Astrocyte (in vitro differentiated cells and primary cell): ENCODE measurements at places on chromosomes 4 and X.

DNA sequence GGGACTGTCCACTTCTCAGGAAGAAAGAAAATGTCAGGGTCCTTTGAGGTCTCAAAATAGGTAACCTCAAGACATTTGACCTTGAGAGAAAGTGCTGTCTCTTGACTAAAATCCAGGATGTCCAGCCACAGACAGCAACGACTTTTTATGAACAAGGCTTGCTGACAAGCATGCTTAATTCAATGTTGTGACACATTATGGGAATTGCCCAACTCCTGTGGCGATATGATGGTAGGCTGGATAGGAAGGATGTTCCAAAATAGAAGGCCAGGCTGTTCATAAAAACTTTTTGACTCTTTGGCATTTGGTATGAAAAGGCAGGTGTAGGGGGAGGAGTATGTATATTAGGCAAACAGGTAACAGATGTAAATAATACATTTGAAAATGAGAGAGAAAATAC lies 50.8 kb upstream of the EDNRA start:
- H3K36me3 ChIP-seq = no peaks in the 10 kb centered on the region
- no peaks in the 10 kb centered on the region for H3K27me3 ChIP-seq
- DNase-seq = no peak
- H3K27ac ChIP-seq = no peak overlapping the region
- H3K4me3 ChIP-seq = no peak overlapping the region

DNA sequence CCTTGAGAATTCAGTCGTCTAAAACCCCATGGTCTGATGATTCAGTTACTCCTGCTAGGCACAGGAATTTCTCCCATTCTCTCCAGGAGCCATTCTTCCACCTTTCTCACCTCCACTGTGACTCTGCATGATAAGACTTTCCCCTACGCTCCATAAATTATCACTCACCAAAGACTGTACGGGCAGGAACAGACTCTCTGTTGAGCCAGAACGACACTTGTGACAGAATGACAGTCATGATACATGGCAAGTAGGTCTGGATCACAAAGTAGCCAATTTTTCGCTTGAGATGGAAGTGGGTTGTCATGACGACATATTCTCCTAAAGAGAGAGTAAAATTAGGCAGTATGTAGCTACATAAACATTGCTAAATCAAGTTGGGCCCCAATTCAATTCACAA lies 59.1 kb upstream of the MAGEA10 start:
- no peak overlapping the region for H3K4me3 ChIP-seq
- H3K27me3 ChIP-seq = no peaks in the 10 kb centered on the region
- no peak overlapping the region for H3K27ac ChIP-seq
- no peak for DNase-seq
- H3K4me1 ChIP-seq = no peaks in the 10 kb centered on the region

- H3K27ac ChIP-seq = no peak overlapping the region
- no peak for DNase-seq
- H3K27me3 ChIP-seq = peaks cover 41% of the 10 kb centered on the region
- no peaks in the 10 kb centered on the region for H3K36me3 ChIP-seq
Measured at GRCh38 chr4:54090804-54091623, 8.9 kb upstream of the GSX2 start.

GRCh38 chr4:153530284-153530999 lies 64.3 kb downstream of the TMEM131L start:
- no peak overlapping the region for H3K27ac ChIP-seq
- no peaks in the 10 kb centered on the region for H3K4me1 ChIP-seq
- no peak overlapping the region for H3K4me3 ChIP-seq
- no peak for DNase-seq
- no peaks in the 10 kb centered on the region for H3K36me3 ChIP-seq
- H3K27me3 ChIP-seq = no peaks in the 10 kb centered on the region

- H3K4me3 ChIP-seq = no peak overlapping the region
- no peaks in the 10 kb centered on the region for H3K36me3 ChIP-seq
- H3K4me1 ChIP-seq = no peaks in the 10 kb centered on the region
- no peak for DNase-seq
- no peaks in the 10 kb centered on the region for H3K27me3 ChIP-seq
- no peak overlapping the region for H3K27ac ChIP-seq
Measured at GRCh38 chr4:2177443-2178093, 64.4 kb downstream of the HAUS3 start.

DNA sequence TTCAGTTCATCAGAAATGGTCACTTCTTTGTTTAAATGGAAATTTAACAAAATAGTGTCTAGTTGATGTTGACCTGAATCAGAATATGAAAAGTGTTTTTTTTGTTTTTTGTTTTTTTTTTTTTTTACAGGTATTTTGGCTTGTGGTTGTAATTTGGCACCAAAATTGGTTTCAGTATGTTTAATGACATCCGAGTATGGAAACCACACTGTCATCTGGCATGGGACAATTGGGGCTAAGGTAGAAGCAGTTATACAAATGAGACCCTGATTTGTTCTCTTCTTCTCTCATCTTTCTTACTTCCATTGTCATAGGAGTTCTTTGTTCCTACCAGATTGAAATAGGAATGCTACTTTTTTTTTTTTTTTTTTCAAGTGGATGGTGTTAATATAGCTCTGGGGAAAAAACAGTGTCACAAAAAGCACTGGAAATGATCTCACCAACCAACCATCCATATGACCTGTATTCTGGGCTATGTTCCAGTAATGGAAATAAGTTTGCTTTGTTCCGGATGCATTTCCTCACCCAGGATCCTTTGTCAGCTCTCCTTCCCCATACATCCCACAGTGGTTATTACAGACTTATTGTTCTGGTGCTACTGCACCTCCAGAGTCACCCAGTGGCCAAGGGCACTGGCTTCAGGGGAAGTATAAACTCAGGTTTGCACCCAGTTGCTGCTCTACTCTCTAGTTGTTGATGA lies 95.8 kb downstream of the ATXN3L start:
- no peak overlapping the region for H3K4me3 ChIP-seq
- peak overlapping the region; percentile 79 for H3K27ac ChIP-seq
- H3K36me3 ChIP-seq = no peaks in the 10 kb centered on the region
- peaks cover 22% of the 10 kb centered on the region for H3K4me1 ChIP-seq
- DNase-seq = peak; percentile 92

DNA sequence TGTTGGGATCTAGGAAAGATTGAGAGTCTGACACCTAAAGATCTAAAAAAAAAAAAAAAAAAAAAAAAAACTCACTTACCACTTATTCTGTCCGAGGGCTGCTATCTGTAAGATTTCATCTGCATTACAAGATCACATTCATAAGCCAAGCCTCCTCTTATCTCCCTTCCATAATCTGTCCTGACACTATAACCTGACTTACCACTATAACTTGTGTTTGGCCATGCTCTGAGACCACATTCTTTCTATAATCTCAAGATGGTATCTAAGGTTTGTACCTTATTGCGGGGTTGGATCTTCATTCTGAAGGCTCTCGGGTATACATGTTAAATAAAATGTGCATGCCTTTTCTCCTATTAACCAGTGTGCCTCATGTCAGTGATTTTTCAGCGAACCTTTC lies 144.4 kb downstream of the MAGEB17 start:
- no peak for DNase-seq
- no peaks in the 10 kb centered on the region for H3K4me1 ChIP-seq
- H3K36me3 ChIP-seq = no peaks in the 10 kb centered on the region
- H3K27me3 ChIP-seq = no peaks in the 10 kb centered on the region

DNA sequence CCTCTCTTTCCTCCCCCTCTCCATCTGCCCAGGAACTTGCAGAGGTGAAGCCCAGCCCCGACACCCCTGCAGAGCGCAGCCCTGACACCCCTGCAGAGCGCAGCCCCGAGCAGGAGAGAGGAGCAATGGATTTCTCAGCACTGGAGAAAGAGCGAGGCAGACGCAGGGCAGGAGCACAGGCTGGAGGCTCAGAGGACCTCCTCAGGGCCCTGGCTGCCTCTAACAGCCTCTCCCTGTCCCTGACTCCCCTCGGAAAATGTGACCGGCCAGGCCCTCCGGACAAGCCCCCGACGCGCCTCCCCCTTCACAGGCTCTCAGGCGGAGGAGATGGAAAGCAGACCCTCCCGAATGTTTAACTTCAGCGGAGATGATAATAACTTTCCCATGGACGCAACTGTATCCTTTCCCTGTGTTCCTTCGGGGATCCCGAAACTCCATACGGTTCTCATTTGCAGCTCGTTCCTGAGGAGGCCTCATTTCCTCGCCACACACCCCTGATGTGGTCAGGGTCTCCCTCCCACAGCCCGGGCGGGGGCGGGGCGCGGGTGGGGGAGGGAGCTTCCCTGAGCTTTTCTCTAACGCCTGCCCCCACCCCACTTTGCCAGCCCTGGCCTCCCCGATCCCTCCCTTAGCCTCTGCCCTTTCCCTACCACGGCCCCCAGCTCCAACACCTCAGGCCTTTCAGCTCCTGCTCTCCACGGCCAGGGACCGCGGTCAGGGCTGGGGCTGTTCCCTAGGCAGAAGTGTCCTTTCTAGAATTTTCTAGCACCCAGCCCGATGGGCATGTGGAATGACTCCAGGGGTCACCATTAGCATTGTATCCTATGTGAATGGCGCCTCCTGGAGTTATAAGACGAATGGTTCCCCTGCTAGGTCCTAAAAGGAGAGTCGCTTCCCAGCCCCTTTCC lies 201.1 kb upstream of the BCOR start:
- no peak for DNase-seq
- no peaks in the 10 kb centered on the region for H3K27me3 ChIP-seq
- H3K27ac ChIP-seq = no peak overlapping the region
- H3K4me3 ChIP-seq = no peak overlapping the region
- no peaks in the 10 kb centered on the region for H3K4me1 ChIP-seq

DNA sequence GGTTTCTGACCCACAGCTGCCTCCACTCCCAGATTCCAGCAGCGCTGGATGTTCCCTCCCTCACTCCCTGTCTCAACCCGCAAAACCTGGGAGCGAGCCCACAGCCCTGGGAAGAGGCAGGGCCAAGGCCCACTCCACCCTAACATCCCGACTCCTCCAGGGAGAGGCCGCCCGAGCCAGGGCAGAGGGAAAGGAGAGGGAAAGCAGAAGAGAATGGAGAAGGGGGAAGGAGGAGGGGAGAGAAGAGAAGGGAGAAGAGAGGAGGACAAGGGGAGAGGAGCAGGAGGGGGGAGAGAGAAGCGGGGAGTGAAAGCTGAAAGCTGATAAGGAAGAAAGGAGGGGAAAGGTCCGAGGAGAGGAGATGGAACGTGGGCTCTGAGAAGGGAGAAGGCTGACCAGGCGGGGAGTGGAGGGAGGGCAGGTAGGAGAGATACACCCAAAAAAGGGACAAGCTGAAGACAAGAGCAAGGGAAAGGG lies 120.2 kb upstream of the PJA1 start:
- DNase-seq = no peak
- H3K36me3 ChIP-seq = no peaks in the 10 kb centered on the region
- no peak overlapping the region for H3K4me3 ChIP-seq
- no peaks in the 10 kb centered on the region for H3K4me1 ChIP-seq
